ENCODE measurements at places on chromosomes 2 and 18.

DNA sequence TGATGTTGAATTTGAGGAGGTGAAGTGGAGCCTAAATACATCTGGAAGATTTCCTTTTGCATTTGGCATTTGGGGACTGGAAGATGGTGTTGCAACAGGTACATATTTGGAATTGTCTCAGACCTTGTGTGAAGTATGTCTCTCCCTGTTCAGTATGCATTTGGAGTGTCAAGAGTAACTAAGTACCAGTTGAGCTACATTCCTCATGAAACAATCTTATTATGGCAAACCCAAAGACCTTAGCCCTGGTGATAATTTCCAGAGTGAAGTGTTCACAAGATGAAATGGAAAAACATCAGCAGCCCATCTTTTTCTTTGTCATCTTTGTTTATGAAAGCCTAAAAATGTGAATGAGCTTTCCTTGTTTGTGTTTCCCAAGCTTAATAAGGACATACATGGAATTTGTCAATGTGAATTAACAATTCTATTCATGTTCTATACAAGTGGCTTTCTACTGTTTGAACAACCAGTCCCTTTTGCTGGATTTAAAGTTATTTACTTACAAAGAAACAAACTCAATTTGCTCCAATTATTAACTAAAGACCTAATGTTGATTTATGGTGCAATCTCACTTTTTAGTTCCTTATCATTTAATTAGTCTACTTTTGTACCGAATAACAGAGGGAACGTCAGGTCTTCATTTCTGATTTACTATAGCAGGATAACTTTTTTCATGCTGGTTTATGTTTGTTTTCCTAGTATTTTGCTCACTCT lies 42.1 kb upstream of the PPP1R1C start:
- no peak for DNase-seq

DNA sequence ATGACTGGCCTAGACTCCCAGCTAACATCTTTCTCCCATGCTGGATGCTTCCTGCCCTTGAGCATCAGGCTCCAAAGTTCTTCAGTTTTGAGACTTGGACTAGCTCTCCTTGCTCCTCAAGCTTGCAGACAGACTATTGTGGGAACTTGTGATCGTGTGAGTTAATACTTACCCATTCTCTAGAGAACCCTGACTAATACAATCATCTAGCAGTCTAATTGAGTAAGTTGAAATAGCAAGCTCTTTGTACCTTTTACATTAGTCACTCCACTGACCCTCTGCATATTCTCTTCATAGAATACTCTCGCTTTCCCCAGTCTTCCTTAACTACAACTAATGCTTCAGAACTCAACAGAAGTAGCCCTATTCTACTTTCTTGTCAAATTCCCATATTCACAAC lies 434.6 kb upstream of the NXPH2 start:
- DNase-seq = no peak

DNA sequence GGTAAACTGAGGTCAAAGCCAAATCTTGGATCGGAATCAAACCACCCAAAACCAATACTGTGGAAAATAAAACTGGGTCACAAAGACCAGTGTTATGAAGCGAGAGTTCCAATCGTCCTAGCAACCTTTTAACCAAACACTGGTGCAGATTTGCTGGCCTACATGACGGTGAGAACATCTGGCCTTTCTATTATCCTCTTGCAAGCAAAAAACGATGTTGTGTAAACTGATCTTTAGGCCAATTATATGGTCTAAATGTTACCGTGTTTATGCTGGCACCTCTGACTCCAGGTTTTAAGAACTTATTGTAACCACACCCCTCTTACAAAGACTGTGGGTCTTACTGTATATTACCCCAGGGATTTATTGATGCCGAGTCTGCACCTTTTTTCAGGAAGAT lies 145.9 kb downstream of the GFPT1 start:
- no peak for DNase-seq

- no peak for DNase-seq
Observed at GRCh38 chr2:200052627-200053026, 97.2 kb downstream of the MAIP1 start.

- no peak for DNase-seq
Observed at GRCh38 chr2:121873864-121874263, 118.4 kb downstream of the TSN start.

DNA sequence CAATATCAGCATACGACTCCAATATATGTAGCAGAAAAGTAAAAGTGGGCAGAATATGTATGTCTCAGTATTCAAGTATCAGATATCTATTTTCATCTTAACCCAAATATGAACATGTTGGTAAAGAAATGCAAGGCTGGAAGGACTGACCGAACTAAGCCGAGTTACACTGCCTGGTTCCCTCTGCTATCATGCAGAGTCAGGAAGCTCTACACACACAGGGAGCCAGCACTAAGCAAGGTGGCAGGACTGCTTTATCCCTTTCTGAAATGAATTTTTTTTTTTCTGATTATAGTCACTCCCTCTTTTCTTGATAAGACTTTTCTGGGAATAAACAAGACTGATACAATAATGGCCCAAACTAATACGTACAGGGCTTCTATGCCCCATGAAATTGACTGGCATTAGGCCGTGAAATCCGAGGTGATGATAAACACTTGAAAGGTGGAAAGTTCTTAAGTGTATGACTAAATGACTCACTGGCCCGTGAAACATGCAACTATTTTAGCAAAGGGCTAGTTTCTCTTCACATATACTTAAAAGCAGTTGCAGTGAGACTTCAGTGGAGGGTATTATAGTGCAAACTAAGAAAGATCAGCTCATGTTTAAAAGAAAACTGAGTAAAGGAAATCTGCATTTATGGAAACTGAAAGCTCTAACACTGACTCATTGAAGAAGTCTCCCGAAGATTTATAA lies 14.9 kb downstream of the DPP4 start:
- DNase-seq = no peak

GRCh38 chr2:100292022-100292580 lies 30.2 kb downstream of the LONRF2 start:
- DNase-seq = no peak

GRCh38 chr18:50518787-50519546 lies 40.9 kb upstream of the MAPK4 start:
- no peak for DNase-seq

DNA sequence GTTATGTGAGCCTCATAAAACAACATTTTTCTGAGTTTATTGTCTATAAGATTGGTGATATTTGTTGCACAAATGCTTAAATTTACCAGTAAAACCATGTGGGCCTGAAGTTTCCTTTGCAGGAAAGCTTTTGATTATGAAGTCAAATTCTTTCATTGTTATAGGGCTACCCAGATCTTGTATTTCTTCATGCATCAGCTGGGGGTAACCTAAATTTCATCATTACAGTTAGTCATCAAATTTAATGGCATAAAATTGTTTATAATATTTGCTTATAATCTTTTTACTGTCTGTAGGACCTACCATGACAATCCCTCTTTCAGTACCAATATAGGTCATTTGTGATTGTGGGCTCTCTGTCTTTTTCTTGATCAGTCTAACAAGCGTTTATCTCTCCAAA lies 47.8 kb downstream of the SMAD2 start:
- DNase-seq = no peak

GRCh38 chr18:3434685-3435084 lies 15.3 kb upstream of the TGIF1 start:
- no peak for DNase-seq

DNA sequence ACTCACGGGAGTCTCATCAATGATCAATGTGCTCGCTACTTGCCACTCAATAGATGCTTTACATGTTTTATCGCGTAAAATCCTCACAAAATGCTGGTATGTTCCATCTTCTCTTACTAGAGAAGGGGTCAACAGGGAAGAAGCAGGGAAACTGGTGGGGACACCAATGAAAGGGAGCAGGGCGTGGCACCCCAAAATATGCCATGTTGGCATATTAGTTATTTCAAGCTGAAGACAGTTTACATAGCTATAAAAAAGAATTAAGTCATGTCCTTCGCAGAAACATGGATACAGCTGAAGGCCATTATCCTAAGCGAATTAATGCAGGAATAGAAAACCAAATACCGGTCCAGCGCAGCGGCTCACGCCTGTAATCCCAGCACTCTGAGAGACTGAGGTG lies 8.1 kb upstream of the ZNF236 start:
- DNase-seq = no peak

DNA sequence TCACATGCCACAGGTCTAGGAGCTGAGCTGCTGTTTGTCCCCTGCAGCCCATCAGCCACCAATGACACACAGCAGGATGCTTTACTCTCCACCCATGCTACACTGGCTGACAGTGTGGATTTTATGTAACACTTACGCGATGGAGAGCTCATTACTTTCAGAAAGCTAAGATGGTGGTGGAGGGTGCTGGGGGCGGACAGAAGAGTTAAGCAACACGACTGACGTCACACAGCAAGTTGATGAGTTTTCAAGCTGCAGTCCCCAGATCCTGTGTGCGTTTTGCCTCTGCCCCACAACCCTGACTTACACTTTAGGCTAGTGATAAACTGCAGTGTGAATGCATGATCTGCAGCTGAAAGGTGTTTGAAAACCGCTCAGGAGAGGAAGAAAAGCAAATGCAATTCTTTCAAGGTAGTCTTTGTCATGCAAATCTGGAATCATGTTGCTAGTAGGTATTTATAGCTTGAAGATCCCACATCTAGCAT lies 42.4 kb downstream of the MRPS5 start:
- DNase-seq = no peak

DNA sequence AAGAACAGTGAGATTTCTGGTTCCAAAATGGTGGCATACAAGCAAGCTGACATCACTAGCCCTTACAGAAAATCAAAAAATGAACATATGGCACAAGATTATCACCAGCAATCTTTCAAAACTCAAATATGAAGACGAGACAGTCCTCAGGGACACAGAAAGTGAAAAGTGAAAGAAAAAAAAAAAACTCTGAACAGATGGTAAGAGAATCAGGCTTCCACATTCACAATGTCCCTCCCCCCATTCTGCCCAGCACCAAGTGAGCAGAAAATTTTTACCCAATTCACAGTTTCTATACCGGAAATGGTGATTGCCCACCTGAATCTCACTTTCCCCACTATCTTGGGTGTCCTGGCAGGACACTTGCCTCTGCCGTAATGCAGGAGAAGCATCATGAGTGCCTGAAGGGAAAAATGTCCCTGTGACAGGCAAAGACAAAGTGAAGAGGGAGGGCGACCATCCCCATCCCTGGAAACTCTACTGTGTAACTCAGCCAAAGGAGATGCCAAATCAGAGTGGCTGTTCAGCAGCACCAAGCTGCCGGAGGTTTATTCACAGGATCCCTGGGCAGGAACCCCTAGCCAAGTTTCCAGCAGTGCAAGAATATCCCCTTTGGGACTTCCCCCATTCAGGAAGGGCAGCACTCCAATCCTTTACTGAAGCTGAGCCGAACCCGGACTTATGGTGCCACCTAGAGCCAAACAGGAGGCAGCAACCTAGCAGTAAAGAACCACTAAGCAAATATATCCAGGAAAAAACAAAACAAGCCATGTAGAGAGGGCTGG lies 312.2 kb downstream of the LRATD1 start:
- DNase-seq = no peak

GRCh38 chr18:44818668-44819403 lies 138.1 kb downstream of the SETBP1 start:
- DNase-seq = no peak

DNA sequence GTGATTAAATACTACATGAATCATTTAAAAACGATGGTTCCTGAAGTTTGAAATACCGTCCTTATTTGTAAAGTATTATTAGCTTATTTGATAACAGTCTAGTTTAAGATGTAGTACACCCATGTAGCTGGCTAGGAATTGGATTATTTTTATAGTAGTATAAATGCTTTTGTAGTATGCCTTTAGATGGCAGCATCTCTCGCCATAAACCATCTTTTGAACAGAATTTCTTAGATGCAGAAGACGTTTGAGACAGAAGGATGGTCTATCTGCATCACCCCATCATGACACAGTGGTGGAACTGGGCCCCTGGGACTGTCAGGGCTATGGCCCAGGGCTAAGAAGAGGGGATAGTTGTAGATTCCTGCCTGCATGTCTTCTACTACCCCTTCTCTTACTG lies 152.7 kb downstream of the WDSUB1 start:
- no peak for DNase-seq

GRCh38 chr2:115694651-115695050 lies 1252.2 kb downstream of the DPP10 start:
- no peak for DNase-seq

GRCh38 chr2:196077821-196078220 lies 9.2 kb upstream of the DNAH7 start:
- no peak for DNase-seq

DNA sequence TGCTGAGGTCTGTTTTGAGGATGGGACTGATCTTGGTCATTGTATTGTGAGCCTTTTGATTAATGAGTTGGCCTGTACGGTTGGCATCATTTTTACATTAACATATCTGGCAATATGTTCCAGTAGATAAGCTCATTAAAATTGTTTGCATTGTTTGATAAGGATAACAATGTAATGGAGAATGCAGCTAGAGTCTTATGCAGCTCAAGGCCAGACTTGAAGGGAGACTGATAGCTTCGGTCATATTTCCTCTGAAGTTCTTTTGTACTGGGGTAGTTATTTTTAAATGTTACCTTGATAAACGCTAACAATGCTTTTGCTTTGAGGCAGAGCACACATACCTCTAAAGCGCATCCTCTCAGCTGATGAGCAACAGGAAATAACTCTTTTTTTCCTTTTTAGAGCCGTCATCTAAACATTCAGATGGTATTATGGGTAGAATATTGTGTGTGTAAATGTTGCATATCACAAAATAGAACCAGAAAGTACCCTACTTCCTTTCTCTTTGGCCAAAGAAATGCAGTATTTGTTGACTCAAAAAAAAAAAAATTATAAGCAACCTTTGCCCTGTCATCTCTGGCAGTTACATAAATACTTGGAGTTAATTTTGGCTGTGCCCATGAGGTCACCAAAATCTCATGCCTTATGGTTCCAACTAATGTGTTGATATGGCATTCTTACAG lies 1.3 kb downstream of the MAPRE2 start:
- DNase-seq = no peak

DNA sequence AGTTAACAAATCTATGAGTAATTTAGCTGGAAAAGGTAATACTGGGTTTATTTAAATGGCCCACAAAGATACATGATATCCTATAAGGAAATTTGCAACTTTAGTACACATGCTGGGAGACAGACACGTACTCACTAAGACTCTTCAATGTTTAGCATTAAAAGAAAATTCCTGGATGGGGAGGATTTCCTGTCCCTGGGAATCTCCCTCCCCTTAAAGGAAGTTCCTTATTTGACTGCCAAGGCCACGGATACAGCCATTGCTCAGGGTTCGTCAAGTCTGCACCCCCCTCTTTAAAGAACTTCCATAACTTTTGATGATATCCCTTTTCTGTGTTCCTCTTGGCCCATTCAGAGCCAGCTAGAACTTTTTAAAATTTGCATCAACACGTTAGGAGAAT lies 267.6 kb downstream of the CD226 start:
- no peak for DNase-seq

GRCh38 chr2:235659767-235660322 lies 166.0 kb downstream of the AGAP1 start:
- DNase-seq = no peak

- no peak for DNase-seq
Observed at GRCh38 chr2:161386228-161386824, 29.8 kb upstream of the TBR1 start.

DNA sequence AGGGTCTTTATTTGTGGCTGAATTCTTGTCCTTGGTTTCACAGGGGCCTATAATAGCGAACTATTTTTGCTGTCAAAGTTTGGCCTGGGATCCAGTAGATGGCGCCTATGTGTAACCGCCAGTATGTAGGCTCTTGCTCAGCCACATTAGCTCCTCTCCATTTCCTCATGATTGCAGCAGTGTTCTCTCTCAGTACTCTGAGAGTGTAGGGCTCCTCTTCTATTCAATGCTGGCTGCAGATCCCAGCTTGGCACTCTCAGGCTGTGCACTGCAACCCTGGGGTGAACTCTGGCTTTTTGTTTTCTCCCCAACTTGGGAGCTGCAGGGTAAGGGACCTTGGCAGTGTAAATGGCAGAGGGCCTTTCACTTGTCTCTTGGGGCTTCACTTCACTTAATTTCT lies 344.6 kb upstream of the CHAC2 start:
- DNase-seq = no peak

All from stimulated activated CD8-positive, alpha-beta memory T cell treated with anti-CD3 and anti-CD28 coated beads, Interleukin-4, amount 100 ng/mL, for 4 hours (primary cell).